ENCODE measurements at places on chromosomes 5 and 9. TPM values are rescaled to one million over a fixed set of nuclear protein-coding genes. Genes with fewer than 3 reads are reported as not detected.

DNA sequence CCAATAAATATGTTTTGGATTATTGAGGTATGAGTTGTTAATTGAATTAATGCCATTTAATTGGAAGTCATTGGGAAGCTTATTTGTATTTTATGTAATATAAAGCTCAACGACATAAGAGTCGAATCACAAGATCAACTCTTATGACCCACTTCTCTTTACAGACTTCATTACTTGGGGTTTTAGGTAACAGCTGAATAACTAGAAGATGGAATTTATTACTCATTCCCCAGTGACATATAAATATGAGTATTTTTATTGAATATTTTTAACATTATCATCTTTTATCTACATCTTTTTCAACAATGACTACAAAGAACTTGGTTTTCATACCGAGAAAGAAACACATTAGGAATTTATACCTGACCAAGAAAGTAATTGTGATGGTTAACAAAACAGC lies 21.1 kb downstream of the HMGCR start:
- no peak for DNase-seq

- peak; percentile 28 for DNase-seq
Observed at GRCh38 chr5:39948867-39949468, 524.2 kb upstream of the DAB2 start.

Gene TLX3
- total RNA-seq = 0.58 TPM

- DNase-seq = peak; percentile 49
Observed at GRCh38 chr9:129641750-129642585, at the start of gene ASB6. ASB6 (minus strand) TSS chr9:129642151; CDS start chr9:129641999, 152 bp downstream.

- no peak for DNase-seq
Observed at GRCh38 chr5:112772124-112772523, 34.4 kb downstream of the APC start.

All from kidney epithelial cell (primary cell).